ENCODE measurements at places on chromosomes 1 and 21. TPM values are rescaled to one million over a fixed set of nuclear protein-coding genes. Genes with fewer than 3 reads are reported as not detected.
A peak's percentile ranks its signal among the peaks of the same experiment; 100 is the strongest.

GRCh38 chr1:80158771-80159170, 1152.2 kb upstream of the ADGRL4 start:
- H3K27me3 ChIP-seq, result no peaks in the 10 kb centered on the region
- H3K4me1 ChIP-seq, result no peaks in the 10 kb centered on the region
- H3K27ac ChIP-seq, result no peak overlapping the region

GRCh38 chr21:45011911-45012661, 62.3 kb upstream of the ADARB1 start:
- H3K36me3 ChIP-seq, result no peaks in the 10 kb centered on the region
- H3K27me3 ChIP-seq, result peaks cover 27% of the 10 kb centered on the region
- peaks cover 48% of the 10 kb centered on the region for H3K4me1 ChIP-seq
- H3K27ac ChIP-seq, result peak overlapping the region; percentile 83
- H3K4me3 ChIP-seq, result peak overlapping the region; percentile 61

GRCh38 chr1:170891872-170892271, 43.5 kb upstream of the MROH9 start:
- peaks cover 31% of the 10 kb centered on the region for H3K4me1 ChIP-seq
- no peak overlapping the region for H3K27ac ChIP-seq
- no peak for DNase-seq
- no peaks in the 10 kb centered on the region for H3K27me3 ChIP-seq
- no peak overlapping the region for H3K4me3 ChIP-seq

GRCh38 chr21:28587748-28588147, 404.9 kb downstream of the LTN1 start:
- H3K27ac ChIP-seq, result no peak overlapping the region
- no peaks in the 10 kb centered on the region for H3K4me1 ChIP-seq
- no peaks in the 10 kb centered on the region for H3K27me3 ChIP-seq

DNA sequence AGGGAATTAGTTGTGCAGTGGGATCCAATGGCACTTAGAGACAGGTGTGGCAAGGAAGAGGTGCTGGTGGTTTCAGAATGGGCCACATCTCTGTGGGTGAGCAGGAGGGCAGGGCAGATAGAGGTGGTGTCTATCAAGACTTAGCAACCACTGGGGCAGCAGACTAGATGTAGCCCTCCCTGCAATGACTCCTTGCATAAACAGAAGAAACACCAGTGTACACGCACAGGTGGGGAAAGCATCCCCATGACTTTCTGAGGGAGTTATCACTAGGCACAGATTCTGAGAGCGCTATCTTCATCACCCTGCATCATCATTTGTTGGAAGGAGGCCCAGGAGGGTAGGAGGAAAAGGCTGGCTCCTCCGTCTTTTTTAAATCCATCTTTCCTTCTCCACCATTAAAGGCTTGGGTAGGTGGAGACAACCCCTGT, 58.4 kb downstream of the PLXNA2 start:
- H3K27ac ChIP-seq, result peak overlapping the region; percentile 96
- H3K4me3 ChIP-seq, result peak overlapping the region; percentile 58
- H3K4me1 ChIP-seq, result peaks cover 80% of the 10 kb centered on the region
- no peaks in the 10 kb centered on the region for H3K27me3 ChIP-seq
- peaks cover 38% of the 10 kb centered on the region for H3K36me3 ChIP-seq
- DNase-seq, result no peak

Gene C1orf74
- total RNA-seq, result 3.6 TPM

Data from type B pancreatic cell (in vitro differentiated cells).